Memory B cell (primary cell): ENCODE measurements at places on chromosomes 3 and 15.

DNA sequence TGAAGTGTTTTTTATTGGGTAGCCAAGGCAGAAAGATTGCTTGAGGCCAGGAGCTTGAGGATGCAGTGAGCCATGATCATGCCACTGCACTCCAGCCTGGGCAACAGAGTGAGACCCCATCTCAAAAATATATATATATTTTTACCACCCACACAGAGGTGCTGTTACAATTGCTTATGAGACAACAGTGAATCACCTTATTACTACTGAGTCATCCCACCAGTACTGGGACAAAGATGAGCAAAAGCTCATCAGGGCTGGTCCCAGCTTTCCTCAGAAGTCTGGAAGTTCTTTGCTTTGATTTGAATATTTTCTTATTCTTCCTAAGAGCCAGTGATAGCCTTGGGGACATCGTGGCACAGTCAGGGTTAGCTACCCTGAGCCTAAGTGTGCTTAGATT is 207.7 kb downstream of the SOX2 start:
- no peak for DNase-seq

DNA sequence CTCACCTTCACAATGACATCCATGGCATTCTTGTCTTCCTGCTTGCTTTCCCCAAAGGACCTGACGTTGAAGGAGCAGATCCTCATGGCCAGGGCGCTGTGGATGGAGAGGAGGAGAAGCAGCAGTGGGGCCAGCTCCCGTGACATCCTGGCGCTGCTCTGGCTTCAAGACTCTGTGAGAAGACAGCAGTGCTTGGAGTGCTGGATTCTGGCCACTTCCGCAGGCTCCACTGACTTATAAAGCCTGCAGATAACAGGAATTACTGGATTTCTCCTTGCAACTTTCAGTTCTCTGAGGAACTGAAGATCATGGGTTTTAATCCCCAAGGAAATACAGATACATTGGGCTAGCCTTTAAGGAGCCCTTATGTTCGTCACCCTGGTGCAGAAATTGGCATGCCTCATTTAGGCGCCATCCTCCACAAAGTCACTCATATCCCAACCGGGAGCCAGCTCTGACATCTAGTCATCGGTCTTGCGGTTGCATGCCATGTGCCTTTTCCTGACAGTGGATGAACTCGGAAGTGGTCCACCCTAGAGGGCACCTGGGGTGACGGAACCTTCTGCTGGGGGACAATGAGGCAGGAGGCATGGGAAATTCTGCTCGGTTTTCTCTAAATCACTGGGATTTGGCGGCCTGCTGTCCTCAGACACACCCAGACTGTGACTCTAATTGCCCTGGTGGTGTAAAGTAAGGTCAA is at the start of gene DNASE1L3:
TSS of gene DNASE1L3 (minus strand) at position 212 of the 700 bp plus-strand sequence. CDS start at position 146, 66 bp downstream.
- no peak for DNase-seq

- DNase-seq, result no peak
Measured at GRCh38 chr15:28208583-28208982, 109.5 kb upstream of the OCA2 start.

GRCh38 chr15:100174159-100174903 is 167.4 kb downstream of the ADAMTS17 start:
- DNase-seq, result no peak
